ENCODE measurements at places on chromosomes 5 and 9. TPM values are rescaled to one million over a fixed set of nuclear protein-coding genes. Genes with fewer than 3 reads are reported as not detected.

IQGAP2 gene
- 81.1 TPM for polyA plus RNA-seq

C5orf34 gene
- 4.2 TPM for polyA plus RNA-seq

PCDHB7 gene
- polyA plus RNA-seq = 5.4 TPM

GAPVD1 gene
- 23.2 TPM for polyA plus RNA-seq

DNA sequence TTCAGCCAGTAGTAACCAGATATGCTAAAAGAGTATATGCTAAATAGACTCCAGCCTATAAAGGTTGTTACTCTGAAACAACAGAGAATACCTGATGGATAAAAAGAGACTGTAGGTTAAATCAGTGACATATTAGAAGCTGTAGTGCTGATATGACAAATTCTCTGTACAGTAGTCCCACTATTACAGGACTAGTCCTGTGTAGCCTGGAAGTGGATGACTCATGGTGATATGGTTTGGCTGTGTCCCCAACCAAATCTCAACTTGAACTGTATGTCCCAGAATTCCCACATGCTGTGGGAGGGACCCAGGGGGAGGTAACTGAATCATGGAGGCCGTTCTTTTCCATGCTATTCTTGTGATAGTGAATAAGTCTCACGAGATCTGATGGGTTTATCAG, 276.2 kb upstream of the POU5F2 start:
- DNase-seq = no peak

GRCh38 chr5:116778032-116778431, 203.4 kb upstream of the SEMA6A start:
- no peak for DNase-seq

DNA sequence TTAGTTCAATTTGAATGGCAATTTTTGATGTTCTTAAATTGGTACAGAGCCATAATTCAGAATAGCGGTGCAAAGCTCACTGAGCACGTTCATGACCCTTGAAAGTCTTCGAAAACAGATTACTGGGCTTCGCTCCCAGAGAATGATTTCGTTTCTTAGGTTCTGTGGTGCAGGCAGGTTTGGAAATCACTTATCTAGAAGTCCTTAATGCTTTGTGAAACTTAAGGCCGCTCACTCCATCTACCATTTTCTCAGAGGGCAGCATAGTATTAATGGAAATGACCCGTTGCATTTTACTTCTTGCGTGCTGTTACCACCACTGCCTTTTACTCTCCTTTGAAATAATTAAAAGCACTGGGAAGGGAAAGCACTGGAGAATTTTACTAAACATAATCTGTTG, 2.9 kb upstream of the MAT2B start:
- DNase-seq = no peak

GRCh38 chr5:172235132-172235780, 41.3 kb downstream of the EFCAB9 start:
- DNase-seq = no peak

- no peak for DNase-seq
Measured at GRCh38 chr5:1776831-1777230, 22.8 kb downstream of the MRPL36 start.

- DNase-seq = no peak
Measured at GRCh38 chr5:132259069-132259851, 1.8 kb downstream of the PDLIM4 start.

- no peak for DNase-seq
Measured at GRCh38 chr9:133978226-133978898, 13.8 kb downstream of the VAV2 start.

DNA sequence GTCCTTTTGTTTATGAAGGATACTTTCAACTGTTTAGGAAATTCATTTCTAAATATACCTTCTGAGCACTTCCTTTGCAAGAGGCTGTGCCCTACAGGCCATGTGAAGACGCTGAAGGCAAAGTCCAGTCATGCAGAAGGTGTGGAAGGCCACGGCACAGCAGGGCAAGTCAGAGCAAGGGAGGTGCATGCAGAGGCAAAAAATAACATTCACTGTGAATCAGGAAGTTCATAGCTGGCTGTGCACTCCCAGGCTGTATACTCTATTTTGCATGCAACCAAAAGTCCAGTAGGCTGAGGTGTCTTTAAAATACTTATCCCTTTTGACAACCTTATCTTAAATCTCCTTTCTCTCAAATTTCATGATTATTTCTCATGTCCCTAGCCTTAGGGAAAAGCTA, 50.3 kb downstream of the GNAQ start:
- DNase-seq = no peak

DNA sequence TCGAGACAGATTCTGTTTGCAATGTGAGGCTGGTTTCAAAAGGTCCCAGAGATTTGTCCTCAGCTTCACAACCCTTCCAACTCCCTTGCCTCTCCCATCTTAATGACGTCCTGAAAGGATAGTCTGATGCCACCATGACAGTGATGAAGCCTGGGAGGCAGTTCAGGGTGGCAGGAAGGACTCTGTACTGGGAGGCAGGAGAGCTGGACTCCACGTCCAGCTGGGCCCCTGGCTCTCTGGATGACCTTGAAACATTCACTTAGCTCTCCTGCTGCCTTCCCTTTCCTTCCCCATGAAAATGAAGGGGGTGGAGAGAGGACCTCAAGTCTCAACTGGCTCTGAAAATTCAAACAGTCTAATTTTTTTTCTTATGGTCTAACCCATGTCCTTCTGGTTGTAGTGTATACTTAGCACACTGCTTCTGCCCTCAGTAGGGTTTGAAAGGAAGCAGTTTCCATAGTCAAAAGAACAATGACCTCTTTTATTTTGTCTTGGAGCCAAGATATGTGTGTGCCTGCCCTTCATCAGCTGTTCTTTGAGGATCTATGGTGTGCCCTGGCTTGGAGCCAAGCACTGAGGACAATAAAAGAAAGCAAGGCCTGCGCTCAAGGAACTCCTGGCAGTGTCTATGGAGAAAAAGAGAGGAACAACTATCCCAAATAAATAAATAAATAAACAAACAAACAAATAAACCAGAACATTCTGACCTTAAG, 188.3 kb downstream of the GRIA1 start:
- no peak for DNase-seq

- no peak for DNase-seq
Measured at GRCh38 chr5:159155960-159156359, 53.4 kb downstream of the RNF145 start.

All from left renal cortex interstitium (tissue), 4 donors.